ENCODE measurements at places on chromosomes 16 and 17.

DNA sequence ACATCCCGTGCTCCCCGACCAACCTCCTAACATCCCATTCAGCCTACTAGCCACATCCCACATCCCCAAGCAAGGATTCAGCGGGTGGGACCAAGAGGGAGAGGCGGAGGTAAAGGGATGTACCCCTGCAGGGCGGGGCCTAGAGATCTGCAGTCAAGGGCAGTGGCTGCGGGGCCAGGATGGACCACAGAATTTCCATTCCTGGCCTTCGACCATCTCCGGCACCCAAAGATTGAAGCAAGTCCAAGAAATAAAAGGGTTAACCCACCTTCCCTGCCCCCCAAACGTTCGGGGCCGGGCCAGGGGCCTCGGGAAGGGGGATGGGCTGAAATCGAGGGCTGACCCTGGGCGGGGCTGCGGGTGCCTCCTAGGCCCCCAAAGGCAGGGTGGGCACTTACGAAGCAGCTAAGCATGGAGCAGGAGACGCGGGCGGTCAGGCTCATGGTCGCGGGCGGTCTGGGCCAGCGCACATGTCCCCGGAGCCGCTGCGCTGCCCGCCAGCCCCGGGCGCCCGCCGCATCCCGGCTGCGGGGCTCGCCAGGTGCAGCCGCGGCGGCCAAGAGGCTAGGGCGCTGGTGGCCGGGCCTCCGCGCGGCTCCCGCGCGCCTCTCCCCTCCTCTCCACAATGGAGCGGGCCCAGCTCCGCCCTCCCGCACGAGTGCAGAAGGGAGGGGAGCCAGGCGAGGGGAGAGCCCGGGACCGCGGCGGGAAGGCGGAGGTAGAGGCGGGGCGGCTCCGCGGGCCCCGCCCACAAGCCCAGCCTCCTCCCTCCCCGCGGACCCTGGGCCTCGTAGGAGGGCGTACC is at the start of gene MTMR4:
Gene MTMR4 (minus strand): TSS at position 674 of the 805 bp plus-strand sequence. CDS start 231 bp downstream, at position 443.
- peak; percentile 91 for DNase-seq

DNA sequence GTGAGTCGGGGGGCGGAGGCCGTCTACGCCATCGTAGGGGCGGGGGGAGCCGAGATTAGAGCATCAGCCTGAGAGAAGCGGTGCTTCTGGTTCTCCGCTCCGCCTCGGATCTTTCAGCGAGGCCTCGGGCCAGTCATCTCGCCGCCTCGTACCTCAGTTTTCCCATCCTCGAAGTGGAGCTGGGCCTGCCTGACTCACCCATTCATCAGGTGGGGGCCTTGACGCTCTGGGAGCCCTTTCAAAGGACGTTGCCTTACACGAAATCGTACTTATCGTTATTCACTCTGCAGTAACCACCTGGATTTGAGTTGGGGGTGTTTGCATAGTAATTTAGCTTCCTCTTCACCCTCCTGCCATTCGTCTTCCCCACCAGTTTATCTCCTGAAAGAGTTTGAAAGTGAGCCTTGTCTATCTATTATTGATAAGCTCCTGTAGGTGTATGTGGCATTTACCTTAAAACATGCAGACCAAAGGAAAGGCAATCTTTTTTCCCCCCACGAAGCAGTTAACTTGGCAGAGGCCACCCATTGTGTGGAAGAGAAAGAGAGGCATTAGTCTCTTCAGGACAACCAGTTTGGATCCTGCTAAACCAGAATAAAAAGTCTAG is 674 bp downstream of the TAF15 start:
- DNase-seq = no peak

DNA sequence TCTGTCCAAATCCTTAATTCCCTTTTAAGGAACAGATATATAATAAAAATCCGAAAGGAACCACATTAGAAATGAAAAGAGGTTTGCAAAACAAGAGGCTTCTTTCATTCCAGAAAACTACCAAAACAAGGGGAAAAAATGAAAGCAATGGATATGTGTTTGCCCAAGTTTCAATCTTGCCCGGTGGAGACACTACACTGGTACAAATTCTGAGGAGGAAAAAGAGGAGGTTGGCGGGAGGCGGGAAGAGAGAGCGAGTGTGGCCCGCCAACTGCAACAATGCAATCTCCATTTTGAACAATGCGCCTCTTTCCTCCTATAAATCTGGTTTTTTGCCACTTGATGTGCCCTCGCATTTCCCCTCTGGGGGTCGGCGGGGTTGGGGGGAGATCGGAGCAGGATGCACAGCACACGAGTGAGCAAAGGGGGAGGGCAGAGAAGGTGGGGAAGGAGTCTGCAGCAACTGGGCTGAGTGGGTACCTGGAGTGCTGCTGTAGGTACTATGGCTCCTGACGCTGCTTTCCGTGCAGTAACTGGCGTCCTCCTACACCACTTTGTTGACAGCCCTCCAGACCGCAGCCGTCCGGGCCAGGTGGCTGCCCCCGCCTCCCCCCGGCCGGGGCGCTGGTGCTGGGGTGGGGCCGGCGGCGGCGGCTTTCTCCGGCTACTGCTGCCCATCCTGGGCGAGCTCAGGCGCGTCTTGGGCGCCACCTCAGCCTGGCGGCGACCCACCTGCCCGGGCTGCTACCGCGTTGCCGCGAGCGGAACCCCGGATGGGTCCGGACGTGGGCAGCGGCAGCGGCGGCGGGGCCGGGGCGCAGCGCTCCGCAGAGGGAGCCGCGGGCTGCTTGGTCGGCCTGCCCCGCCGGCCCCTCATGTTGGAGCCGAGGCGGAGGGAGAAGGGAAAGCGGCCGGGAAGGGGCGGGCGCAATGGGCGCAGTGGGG is 93.8 kb upstream of the PLEKHM1 start:
- DNase-seq = peak; percentile 82

- peak; percentile 85 for DNase-seq
Measured at GRCh38 chr16:2016407-2016922, 3.1 kb upstream of the NPW start.

GRCh38 chr17:39208893-39209292 is 8.8 kb downstream of the RPL19 start:
- DNase-seq = no peak

DNA sequence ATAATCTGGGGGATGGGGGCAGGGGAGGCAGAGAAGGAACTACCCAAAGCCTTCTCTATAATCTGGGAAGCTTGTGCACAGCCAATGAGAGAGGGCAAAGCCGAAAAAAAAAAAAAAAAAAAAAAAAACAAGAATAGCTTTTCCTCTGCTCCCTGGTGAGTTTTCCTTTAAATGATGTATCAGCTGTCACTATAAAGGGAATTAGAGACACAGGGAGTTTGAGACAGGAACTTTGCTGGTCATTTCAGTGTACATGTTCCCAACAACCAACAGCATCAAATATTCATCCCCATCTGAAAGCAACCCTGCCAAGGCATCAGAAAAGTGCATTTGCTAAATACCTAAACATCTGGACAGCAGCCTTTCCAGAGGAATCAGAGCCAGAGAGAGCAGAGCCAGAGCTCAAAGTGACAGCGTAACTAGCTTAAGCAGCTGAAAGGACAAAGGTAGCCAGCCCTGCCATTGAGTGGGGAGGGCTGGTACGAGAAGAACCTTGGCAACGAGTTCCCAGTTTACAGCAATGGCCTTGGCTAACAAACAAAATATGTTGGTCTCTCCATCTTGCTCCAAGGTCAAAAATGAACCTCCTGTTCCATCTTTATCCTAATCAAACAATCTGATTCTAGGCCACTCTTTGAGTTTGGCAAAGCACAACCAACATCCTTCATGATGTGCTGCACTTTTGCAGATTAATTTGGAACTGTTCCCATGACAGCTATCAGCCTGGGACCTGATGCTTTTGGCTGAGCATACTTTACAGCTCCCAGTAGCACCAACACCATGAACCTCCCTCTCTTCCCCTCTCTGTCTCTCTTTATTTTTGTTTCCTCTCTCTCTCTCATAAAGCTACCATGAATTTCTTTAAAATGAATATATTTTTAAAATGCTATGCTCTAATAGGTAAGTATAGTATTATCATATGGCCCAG is 143.7 kb upstream of the GNAO1 start:
- DNase-seq = no peak

DNA sequence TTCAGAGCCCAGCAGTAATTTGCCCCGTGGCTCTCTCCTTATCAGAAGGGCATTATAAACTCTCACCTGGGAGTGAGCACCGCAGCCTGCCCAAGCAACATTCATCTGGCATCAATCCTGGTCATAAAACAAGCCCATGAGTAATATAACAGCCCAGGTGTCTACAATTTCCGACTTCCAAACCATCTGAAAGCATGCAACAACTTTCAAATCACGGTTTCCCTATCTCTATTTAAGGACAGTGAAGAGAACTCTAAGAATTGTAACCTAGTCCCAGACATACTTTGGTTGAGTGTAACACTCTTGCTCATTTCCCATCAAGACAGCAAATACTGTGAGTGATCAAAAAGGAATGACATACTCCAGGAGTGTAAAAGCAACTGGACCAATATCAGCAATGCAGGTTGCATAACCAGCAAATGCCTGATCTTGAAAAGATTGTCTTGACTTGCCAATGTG is 487.4 kb upstream of the SOX9 start:
- no peak for DNase-seq

- DNase-seq = no peak
Measured at GRCh38 chr16:6749698-6750097, 582.9 kb upstream of the RBFOX1 start.

DNA sequence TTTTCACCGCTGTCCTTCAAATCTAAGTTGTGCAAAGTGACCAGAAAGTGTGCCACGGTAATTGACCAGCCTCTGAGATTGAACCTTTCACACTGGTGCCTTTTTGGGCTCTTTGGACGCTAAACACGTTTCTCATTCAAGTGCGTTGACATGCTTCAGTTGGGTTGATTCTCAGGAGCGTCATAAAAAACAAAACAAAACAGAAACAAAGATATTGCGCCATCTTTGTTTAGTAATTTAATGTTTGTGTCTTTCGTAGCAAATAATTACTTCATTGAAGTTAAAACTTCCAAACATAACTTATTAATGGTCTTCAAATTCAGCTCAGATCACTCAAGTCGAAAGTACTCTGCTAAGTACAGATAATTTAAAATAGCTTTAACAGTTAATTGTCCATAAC is 80.2 kb downstream of the OR1D5 start:
- DNase-seq = no peak

DNA sequence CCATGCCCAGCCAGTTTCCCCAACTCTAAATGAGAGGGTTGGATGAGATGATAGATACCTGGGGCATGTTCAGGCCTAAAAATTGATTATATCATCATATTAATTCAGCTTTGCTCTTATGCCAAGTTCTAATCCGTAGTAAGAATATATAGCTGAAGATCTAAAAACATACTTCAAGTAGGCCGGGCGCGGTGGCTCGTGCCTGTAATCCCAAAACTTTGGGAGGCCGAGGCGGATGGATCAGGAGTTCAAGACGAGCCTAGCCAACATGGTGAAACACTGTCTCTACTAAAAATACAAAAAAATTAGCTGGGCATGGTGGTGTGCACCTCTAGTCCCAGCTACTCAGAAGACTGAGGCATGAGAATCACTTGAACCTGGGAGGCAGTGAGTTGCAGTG is 12.0 kb downstream of the PLA2G10 start:
- no peak for DNase-seq

GRCh38 chr17:75551266-75551665 is 25.8 kb downstream of the LLGL2 start:
- DNase-seq = no peak

GRCh38 chr16:31458844-31459686 is at the start of gene ARMC5:
Gene ARMC5 (plus strand): TSS chr16:31459501. CDS start chr16:31459525, 24 bp downstream.
- DNase-seq = peak; percentile 99

DNA sequence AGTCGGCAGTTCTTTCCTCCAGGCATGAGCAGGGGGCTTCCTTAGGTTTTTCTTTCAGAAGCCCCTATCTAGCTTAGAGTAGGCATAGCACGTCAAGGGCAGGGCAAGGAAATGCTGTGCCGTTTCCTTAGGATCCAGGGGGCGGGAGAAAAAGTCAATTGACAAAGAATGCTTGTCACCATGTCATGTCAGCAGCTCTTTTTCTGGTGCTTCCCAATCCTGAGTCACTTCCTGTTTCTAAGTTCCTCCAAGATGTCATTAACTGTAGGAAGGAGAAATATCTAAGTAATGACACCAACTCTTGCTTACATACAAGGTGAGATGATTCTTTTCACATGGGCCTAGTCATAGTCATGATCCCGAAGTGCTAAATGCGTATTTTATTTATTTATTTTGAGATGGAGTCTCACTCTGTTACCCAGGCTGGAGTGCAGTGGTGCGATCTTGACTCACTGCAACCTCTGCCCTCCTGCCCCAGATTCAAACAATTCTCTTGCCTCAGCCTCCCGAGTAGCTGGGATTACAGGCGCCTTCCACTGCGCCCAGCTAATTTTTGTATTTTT is 35.2 kb downstream of the GJC1 start:
- DNase-seq = no peak

GRCh38 chr17:49587366-49588073 is 11.8 kb downstream of the NXPH3 start:
- no peak for DNase-seq

GRCh38 chr17:12457493-12457892 is 208.2 kb upstream of the MYOCD start:
- no peak for DNase-seq

GRCh38 chr16:65122724-65123395 is 997 bp upstream of the CDH11 start:
- DNase-seq = peak; percentile 49

GRCh38 chr16:84117494-84117843 is 727 bp upstream of the MBTPS1 start:
- peak; percentile 61 for DNase-seq

- DNase-seq = peak; percentile 78
Measured at GRCh38 chr16:719815-720446, 1.0 kb upstream of the ANTKMT start.

- DNase-seq = no peak
Measured at GRCh38 chr16:15041271-15042004, 14.4 kb downstream of the NTAN1 start.

DNA sequence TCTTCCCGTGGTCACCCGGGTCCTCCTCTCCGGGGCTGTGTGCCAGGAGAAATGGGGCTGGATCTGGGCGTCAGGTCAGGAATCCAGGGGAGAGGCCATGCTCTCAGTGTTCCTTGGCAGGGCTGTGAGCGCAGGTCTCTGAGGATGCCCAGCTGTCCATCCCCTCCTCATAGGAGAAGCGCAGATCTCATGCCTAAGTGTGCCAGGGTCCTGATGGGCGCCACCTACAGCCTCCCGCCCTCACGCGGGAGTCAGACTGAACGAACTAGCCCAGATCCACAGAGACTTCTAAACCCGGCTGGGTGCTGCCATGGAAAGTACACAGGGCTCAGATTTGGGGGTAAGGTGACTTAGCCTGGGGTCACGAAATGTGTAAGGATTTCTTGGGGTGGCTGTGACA is 24.3 kb downstream of the MGRN1 start:
- DNase-seq = no peak

GRCh38 chr16:58186176-58186944 is 11.5 kb downstream of the CSNK2A2 start:
- no peak for DNase-seq

DNA sequence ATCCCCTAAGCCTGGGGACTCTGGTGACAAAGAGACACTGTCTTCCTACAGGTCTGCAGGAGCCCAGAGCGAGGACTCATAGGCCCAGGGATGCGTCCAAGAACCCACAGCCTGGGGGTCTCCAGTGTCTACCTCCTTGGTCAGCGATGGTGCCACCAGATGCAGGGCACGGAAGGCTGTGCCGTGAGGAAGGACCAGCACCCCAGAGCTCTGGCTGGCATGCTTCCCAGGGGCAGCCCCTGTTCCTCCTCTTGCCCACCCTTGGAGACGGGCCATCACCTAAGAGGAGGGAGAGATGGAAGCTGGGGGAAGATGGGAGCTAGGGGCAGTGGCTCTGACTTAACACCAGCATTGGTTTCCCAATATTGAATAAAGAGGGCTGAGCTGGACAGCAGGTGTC is 125.2 kb downstream of the SDK2 start:
- no peak for DNase-seq

- no peak for DNase-seq
Measured at GRCh38 chr17:79531191-79532095, 79.4 kb downstream of the RBFOX3 start.

- DNase-seq = no peak
Measured at GRCh38 chr16:20744922-20745440, 3.4 kb upstream of the THUMPD1 start.

All from SK-N-DZ (cell line).